ENCODE measurements at places on chromosomes 11 and 22.

GRCh38 chr11:134943544-134943943 lies 531.5 kb upstream of the B3GAT1 start:
- no peak for DNase-seq

DNA sequence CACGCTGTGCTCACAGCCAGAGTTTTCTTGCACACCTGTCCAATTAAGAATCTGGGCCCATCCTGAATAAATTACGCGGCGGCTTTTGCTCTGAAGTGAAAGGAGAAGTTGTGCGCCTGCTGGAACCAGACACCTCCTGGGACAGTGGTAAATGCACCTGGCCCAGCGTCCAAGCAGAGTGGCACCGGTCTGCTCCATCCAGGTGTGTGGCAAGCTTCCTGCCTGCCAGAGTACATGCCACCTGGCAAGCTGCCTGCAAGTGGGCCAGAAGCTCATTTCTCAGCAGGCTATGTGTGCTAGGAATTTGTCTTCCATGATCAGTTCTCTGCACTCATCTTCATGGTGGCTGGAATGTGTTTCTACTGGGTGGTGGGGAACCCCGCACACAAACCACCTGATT lies 660.6 kb downstream of the ETS1 start:
- no peak for DNase-seq

DNA sequence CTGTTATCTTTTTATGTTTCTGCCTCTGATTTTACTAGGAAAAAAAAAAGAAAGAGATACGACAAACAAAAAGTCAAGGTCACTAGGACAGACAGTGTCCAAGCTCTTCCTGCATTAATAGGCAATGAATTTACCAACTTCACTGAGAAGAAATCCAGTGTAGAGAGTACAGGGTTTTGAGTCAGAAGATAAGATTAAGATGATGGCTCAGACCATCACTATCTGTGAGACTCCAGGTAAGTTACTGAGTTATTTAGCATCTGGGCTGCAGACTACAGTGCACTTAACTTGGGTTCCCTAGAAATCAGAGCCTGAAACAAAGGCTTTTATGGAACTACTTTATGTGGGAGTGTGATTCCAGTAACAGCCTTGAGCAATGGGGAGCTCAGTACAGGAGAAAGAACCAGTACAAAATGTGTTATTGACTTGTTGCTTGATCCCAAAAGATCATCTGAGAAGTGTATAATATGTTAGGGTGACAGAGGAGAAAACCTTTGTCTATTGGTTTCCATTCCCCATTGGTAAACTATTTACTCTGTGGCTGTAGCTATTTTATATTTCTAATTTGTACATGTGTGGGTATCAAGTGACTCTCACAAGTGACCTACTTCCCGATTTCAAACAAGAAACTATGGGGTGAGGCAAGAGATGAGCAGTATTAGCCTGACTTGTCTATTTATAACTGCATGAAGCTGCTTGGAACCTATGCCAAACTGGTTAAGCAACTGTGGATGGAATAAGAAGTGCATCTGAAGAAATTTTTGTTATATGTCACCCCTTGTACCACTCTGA lies 395.8 kb downstream of the RAB38 start:
- DNase-seq, result no peak

DNA sequence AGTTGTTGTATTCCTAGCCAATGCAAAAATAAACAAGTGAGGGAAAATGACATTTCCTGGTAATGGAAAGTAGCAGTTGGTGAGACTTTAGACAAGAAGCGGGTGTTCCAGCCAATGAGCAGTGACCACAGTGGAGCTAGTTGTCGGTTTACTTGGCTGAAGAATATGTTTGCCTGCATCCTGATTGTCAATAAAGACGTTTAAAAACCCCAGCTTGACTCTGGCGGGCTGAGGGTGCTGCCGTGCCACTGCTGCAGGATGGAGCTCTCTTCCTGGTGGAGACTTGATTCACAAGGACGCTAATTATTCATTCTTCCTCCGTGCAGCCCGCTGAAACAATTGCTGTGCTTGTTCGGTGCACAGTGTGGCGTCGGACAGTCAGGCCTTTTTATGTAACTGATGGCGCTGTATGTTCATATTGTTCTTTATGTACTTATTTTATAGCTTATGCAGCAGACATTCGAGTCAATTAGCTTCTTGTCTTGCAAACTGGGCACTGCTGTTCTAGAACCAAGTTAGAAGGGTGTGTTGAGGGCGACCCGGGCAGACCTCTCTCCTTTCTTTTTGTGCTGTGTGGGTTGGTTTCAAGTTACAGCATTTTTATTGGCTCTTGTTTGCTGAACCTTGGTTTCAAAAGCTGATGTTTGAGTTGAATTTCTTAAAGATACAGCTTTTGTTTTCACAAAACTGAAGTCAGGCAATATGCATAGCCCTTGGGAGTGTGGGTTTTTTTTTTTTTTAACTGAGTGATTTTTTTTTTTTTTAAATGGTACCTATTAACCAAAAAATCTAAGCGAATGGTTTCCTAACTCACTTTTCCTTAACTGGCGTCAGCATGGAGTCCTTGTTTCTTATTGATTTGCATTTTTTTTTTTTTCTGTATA lies 153.9 kb downstream of the TEAD1 start:
- DNase-seq, result no peak

- no peak for DNase-seq
Measured at GRCh38 chr11:9643751-9644150, 20.1 kb upstream of the SWAP70 start.

GRCh38 chr11:130458410-130458729 lies 9.9 kb downstream of the ADAMTS15 start:
- DNase-seq, result no peak

DNA sequence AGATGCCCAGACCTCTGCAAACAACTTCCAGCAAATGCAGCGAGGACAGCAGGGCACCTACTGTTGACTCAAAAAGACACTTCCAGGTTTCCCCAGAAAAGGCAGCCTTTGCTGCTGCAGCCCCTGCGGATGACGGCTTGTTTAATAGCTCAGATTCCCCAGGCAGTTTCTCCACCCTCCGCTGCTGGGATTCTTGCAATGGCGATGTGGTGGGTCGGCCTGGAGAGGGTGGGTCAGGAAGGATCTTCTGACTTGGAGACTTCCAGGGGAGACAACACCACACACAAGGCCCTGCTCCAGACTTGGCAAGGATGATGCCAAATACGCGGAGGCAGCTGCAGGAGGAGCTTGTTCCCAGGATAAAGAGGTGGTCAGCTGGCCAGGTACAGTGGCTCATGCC lies 17.9 kb upstream of the TREH start:
- no peak for DNase-seq

DNA sequence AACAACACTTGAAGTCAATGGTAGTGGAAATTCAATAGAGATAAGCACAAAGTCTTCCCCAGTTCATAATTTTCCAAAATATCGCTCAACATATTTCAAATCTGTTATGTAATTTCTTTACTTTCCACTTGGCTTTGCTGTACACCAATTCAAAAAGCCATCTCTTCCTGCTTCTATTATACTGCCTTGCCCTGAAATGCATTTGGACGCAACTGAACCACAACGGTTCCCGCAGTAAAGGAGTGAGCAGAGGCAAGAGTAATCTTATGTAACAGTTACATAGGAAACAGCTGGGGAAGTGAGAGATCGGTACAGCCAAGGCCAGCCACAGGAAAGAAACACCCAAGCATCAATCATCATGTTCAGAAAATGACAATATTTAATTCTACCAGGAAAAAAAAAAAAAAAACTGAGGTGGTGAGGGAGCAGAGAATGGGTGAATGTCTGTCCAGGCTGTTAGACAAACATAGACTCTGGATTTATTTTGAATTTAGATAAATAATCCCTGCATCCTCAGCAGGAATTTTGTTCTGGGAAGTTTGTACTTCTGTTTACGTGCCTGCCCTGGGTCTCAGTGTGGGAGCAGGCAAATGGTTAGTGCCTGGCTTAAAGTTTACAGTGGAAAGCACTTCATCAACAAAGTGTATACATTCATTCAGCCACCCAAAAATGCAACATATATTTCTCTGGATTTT lies 392.2 kb downstream of the ETS1 start:
- DNase-seq, result no peak

DNA sequence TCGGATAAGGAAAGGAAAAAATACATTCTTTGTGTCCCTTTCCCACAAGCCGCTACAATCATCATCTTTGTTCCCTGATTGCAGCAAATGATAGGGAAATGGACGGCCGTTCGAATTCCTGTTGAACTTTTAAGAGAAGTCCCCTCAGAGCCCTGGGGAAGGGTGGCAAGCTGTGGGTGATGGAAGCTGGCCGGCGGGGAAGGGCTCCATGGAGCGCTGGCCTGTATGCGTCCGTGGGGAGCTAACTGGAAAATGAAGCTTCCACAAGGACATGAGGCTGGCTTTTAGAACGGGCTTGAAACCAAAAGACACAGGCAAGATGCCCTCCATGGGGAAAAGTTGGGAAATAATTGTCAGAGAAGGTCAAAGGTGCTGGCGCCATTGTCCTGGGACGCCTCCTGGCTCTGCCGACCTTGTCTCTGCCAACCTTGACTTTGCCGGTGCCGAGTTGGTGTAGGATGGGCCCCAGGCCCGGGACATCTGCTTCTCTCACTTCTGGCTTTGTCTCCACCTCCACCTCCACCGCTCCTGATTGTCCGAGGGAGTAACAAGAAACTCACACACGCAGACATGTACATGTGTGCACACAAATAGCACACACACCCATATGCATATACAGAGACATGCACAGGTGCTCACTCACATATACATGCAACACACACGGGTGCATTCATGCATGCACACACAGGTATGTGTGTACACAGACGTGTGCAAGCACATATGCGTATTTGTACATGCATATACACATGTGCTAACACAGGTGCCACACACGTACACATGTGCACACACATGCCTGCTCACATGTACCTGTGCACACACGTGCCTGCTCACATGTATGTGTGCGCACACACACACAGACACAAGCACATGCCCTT lies 14.5 kb upstream of the PPARA start:
- DNase-seq, result no peak

DNA sequence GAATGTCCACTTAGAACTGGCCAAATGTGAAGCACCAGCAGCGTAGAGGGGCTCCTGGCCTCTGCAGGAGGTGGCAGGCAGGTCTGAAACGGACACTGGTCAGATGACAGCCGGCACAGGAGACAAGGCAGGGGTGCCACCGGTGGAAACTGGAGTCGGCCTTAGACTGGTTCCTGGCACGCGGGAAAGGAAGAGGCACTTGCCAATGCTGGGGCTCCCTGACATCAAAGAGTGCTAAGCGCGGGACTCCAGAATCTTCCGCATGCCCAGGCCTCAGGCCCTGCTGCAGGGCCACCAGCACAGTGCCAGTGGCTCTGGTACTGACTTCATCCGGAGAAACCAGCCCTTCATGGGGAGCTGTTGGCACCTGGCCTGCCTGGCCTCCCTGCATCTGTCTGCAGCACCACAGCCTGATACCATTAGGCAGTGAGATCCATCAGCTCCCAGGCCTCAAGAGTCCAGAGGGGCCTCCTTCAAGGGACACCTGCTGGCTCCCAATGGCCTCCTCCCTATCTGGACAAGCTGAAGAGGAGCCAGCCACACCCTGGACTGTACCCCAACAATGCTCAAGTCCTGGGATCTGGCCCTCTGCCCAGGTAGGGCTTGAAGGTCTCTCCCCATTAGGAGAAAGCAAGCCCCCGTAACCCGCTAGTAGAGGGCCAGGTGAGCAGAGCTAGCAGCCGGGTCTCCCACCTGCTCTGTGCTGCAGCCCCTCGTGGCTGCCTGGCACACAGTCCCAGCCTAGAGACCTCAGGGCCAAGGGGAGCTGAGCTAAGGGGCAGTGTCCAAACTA lies 29.7 kb upstream of the GNB1L start:
- DNase-seq, result no peak

DNA sequence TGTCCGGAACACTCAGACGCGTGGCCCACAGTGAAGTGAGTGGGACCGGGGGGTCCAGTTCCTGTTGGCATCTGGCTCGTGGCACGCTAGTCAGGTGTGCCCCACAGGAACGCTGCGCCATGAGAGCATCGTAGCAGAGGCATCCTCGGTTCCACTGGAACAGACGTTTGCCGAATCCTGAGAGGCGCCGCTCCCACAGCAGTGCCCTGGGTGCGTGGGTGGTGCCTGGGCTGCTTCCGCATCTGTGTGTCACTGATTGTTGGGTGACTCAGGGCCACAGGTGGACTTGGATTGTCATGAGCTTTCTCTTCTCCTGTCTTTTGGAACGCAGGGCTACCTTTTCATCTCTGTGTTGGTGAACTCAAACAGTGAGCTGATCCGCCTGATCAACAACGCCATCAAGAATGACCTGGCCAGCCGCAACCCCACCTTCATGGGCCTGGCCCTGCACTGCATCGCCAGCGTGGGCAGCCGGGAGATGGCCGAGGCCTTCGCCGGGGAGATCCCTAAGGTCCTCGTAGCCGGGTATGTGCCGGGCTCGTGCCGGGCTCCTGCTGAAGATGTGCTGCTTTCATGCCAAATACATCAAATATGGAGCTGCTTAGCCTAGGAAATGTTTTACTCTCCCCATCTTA lies 46.2 kb downstream of the AP2A2 start:
- DNase-seq, result no peak

GRCh38 chr22:25167082-25167481 lies 32.6 kb upstream of the CRYBB3 start:
- DNase-seq, result no peak

GRCh38 chr22:35311551-35311999 lies 11.9 kb downstream of the TOM1 start:
- DNase-seq, result no peak

DNA sequence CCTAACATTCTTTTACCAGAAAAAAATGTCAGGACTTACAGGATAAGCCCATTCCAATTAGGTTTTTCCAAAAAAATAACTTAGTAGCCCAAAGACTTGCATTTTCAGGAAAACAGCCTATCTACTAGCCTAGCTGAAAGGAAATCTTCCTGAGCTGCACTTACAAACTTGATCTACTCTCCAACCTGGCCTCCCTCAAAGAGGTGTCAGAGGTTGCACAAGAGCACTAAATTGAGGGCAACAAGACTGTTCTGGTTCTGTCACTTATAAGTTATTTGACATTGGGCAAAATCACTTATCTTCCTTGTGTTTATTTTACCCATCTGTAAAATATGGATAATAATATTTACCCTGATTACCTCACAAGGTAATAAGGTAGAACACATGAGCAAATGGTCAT lies 7.9 kb upstream of the SOX6 start:
- DNase-seq, result no peak

DNA sequence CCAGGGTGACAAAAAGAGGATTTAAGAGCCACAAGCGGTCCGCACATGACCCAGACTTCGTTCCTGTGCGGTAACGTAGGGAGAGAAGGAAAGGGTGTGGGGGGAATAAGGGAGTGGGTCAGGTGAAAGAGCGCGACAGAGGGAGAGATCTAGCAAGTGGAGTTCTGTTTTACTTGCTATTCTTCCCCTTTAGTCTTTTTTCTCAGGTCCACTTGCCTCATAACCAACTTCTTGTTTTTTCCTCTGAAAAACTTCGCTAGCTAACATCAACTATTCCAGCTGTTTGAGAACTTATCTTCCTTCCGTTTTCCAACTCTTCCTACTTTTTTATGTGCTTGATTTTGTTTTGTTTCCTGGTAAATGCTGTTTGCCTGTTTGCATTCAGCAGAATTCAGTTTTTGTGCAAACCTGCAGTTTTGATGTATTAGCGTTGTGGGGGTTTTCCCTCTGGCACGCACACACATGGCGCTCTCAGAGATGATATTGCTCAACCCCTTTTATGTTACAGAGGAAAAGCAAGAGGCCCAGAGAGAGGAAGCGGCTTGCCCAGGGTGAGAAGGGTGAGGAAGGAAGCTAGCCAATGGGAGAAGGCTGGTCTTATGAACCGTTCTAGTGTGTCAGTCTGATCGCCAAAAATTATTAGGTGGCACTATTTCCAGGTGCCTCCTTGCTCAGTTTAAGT lies 592 bp upstream of the CTSC start:
- DNase-seq, result no peak

GRCh38 chr11:118434553-118435289 lies 1.6 kb upstream of the KMT2A start:
- DNase-seq, result peak; percentile 19
